ENCODE measurements at places on chromosomes 7 and 10. TPM values are rescaled to one million over a fixed set of nuclear protein-coding genes. Genes with fewer than 3 reads are reported as not detected.

Gene CALHM3
- total RNA-seq = not detected

Gene KAZALD1
- 0.49 TPM for total RNA-seq

Gene TFPI2
- total RNA-seq = 15.0 TPM

Gene ZNF425
- total RNA-seq = 2.8 TPM

Gene GJD4
- not detected for total RNA-seq

Gene GNGT1
- total RNA-seq = not detected

Gene PARD3
- total RNA-seq = 44.6 TPM
